ENCODE measurements at places on chromosomes 11 and 22. TPM values are rescaled to one million over a fixed set of nuclear protein-coding genes. Genes with fewer than 3 reads are reported as not detected.

GRCh38 chr11:113977701-113978100 is 2.8 kb downstream of the HTR3A start:
- no peaks in the 10 kb centered on the region for H3K36me3 ChIP-seq
- no peak overlapping the region for H3K27ac ChIP-seq

DNA sequence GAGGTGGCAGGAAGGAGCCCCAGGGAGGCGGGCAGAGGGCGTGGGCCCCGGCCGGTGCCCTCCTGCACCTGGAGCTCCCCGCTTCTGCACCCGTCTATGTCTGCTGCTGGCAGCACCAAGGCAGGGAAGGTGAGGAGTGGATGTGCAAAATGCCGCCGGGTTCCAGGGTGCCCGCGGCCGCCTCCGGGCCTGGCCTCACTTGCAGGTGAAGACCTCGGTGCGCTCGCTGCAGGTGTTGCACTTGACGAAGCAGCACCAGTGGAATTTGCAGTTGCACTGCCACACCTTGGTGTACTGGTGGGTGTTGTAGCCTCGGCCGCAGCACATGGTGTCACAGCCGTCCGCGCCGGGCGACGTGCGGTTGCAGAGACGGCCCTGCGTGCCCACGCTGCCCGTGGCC is 54.3 kb downstream of the WNT7B start:
- H3K4me1 ChIP-seq: peaks cover 21% of the 10 kb centered on the region
- no peak for DNase-seq
- no peak overlapping the region for H3K27ac ChIP-seq

DNA sequence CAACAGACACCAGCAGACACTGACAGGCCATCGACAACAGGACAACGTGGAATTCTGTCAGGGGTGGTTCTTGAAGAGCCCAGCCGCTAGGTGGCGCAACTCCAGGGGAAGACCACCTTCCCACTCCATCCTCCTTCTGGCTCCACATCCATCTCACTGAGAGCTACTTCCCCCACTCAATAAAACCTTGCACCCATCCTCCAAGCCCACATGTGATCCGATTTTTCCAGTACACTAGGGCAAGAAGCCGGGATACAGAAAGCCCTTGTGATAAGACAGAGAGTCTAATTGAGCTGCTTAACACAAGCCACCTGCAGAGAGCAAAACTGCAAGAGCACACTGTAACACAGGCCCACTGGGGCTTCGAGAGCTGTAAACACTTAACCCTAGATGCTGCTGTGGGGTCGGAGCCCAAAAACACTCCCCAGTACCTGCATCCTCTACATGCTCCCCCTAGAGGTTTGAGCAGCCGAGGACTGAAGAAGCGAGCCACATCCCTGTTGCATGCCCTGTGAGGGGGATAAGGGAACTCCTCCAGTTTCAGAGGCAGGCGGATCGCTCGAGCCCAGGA is 11.5 kb upstream of the RAB39A start:
- DNase-seq: peak; percentile 30
- H3K27me3 ChIP-seq: peaks cover 3% of the 10 kb centered on the region
- H3K4me3 ChIP-seq: no peak overlapping the region
- no peak overlapping the region for H3K27ac ChIP-seq
- H3K36me3 ChIP-seq: no peaks in the 10 kb centered on the region

DNA sequence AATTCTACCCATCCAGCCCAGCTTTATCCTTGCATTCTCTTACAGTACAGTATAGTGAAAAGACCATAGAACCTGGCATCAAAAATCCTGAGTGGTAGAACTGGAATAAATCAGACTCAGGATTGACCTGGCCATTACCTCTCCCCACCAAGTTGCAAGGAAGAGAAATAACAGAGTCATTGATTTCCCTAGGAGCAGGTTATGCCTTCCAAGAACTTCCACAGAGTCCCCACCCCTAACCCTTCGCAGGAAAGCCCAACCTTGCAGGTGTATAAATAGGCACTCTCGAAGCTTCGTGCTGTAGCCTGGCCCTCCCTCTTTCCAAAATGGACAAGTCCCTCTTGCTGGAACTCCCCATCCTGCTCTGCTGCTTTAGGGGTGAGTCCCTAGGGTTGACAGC is at the start of gene PATE1:
PATE1 (plus strand) TSS at position 301 of the 400 bp plus-strand sequence; CDS start at position 327, 26 bp downstream.
- no peaks in the 10 kb centered on the region for H3K36me3 ChIP-seq
- no peak within 1 kb of the TSS for H3K4me3 ChIP-seq
- no peaks in the 10 kb centered on the region for H3K27me3 ChIP-seq
- no peaks in the 10 kb centered on the region for H3K4me1 ChIP-seq
- no peak within 1 kb of the TSS for H3K27ac ChIP-seq

GRCh38 chr11:125063429-125064043 is 431 bp downstream of the SLC37A2 start:
- H3K27ac ChIP-seq: peak overlapping the region; percentile 83
- peak overlapping the region; percentile 61 for H3K4me3 ChIP-seq
- H3K27me3 ChIP-seq: peaks cover 3% of the 10 kb centered on the region

DNA sequence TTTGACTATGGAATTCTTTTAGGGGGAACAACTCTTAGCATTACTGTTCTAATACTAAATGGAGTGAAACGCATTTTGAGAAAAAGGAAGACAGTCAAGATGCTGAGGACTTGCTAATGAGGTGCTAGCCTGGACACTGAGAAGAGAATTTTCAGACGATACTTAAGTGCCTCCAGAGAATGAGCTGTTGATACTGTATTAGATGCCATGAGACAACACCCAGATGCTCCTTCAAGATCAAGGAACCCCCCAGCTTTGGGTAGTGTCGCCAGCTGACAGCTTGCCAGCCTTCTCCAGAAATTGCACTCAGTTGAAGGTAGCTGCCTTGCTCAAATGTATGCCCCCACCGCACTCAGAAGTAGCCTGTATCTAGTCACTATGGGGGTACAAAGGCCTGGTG is 52.5 kb upstream of the SLC36A4 start:
- H3K4me3 ChIP-seq: no peak overlapping the region
- H3K27me3 ChIP-seq: no peaks in the 10 kb centered on the region
- H3K4me1 ChIP-seq: no peaks in the 10 kb centered on the region

GRCh38 chr11:110856996-110857812 is 145.0 kb upstream of the ARHGAP20 start:
- H3K27ac ChIP-seq: peak overlapping the region; percentile 62
- peaks cover 25% of the 10 kb centered on the region for H3K4me1 ChIP-seq
- H3K4me3 ChIP-seq: no peak overlapping the region
- H3K36me3 ChIP-seq: no peaks in the 10 kb centered on the region
- H3K27me3 ChIP-seq: no peaks in the 10 kb centered on the region

- H3K36me3 ChIP-seq: peaks cover 6% of the 10 kb centered on the region
- peak; percentile 73 for DNase-seq
- no peaks in the 10 kb centered on the region for H3K27me3 ChIP-seq
- peak overlapping the region; percentile 88 for H3K27ac ChIP-seq
- H3K4me1 ChIP-seq: peaks cover 46% of the 10 kb centered on the region
Observed at GRCh38 chr11:103091064-103091800, 728 bp downstream of the DCUN1D5 start.

DNA sequence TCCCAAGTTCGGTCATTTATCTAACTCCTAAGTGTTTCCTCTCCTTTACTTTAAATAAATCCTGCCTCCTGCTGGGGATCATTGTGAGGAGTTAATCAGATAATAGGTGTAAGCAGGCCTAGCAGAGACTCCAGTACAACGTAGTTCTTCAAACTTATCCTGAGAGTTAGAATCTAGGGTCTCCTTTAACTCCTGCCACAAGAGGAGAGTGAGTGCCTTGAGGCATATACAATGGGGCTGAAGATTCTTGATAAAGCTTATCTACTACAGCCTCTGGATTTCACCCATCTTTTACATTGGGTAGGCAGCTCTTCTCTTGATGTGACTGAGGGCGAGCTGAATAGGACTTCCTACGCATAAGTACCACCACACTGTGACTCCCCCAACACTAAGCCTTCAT is 3.1 kb upstream of the GALNT18 start:
- no peak for DNase-seq
- no peak overlapping the region for H3K27ac ChIP-seq
- no peaks in the 10 kb centered on the region for H3K36me3 ChIP-seq
- H3K27me3 ChIP-seq: peaks cover 17% of the 10 kb centered on the region
- no peak overlapping the region for H3K4me3 ChIP-seq

DNA sequence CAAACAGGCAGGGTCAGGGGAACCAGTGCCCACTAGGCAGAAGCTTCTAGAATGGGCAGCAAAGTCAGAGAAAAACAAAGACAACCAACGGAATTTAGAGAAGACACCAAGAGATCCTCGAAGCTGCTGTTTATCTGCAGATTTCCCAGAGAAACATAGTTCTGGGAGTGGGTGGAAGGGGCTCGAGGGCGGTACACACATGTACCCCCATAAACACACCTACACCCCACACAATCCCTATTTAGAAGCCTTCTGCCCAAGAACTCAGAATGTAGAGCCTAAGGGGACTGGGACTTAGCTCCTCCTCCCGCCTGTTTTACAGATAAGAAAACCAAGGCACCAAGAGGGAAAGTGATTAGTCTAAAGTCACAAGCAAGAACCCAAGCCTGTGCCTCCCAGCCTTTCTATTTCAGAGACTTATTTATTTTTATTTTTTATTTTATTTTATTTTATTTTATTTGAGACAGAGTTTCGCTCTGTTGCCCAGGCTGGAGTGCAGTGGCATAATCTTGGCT is 6.4 kb downstream of the NPTXR start:
- no peaks in the 10 kb centered on the region for H3K36me3 ChIP-seq
- H3K27ac ChIP-seq: no peak overlapping the region
- no peaks in the 10 kb centered on the region for H3K4me1 ChIP-seq
- no peak overlapping the region for H3K4me3 ChIP-seq
- no peaks in the 10 kb centered on the region for H3K27me3 ChIP-seq
- no peak for DNase-seq

- DNase-seq: no peak
- peaks cover 12% of the 10 kb centered on the region for H3K4me1 ChIP-seq
- no peak overlapping the region for H3K27ac ChIP-seq
- no peaks in the 10 kb centered on the region for H3K36me3 ChIP-seq
Observed at GRCh38 chr22:19811211-19811621, 43.5 kb downstream of the GNB1L start.

DNA sequence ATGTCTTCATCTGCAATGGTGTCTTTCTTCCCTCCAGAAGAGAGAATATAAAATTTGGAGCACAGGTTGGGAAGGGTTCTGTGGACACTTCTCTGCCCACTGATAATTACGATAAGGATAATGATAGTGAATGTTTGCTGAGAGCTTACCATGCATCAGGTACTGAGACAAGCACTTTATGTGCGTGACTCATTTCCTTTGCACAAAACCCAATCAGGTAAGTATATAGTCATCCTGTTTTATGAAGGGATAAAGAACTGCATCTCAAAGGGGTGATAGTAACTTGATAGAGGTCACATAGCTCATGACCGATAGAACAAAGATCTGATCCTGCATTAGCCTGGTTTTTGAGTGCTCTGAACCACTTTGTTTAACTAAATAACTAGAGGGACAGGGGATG is 9.4 kb downstream of the DRD2 start:
- no peak for DNase-seq
- no peaks in the 10 kb centered on the region for H3K4me1 ChIP-seq
- H3K27ac ChIP-seq: no peak overlapping the region
- H3K27me3 ChIP-seq: no peaks in the 10 kb centered on the region
- no peak overlapping the region for H3K4me3 ChIP-seq
- H3K36me3 ChIP-seq: no peaks in the 10 kb centered on the region

DNA sequence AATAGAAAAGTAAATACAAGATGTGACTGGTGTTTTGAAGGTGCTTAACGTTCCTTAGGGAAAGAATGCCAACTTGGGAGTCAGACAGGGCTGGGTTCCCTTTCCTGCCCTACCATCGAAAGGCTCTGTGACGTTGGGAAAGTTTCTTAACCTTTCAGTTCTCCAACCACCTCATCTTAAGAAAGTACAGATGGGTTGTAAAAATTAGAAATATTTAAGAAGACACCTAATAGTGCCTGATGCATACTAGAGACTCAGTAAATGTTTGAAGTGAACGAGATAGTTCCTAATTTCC is 1.1 kb downstream of the GTPBP1 start:
- peaks cover 63% of the 10 kb centered on the region for H3K4me1 ChIP-seq
- H3K4me3 ChIP-seq: peak overlapping the region; percentile 84
- peaks cover 14% of the 10 kb centered on the region for H3K36me3 ChIP-seq

DNA sequence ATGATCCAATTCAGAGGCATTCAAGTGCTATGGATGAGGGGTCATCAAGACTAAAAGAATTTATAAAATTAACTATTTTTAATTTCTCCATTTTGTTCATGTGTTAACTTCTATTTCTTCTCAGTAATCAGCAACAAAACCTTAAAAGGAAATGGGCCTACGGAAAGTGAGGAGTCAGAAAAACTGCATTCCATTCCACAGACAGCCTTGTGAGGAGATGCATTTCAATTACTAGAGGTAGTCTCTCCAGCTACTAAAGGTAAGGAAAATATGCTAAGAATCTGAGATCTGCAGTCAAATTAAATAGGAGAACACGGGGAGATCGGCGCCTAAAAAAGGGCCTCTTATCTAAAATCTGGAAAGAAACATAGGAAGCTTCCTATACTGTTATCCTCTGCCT is 661.7 kb downstream of the DLG2 start:
- H3K27ac ChIP-seq: no peak overlapping the region

Gene MMP8
- total RNA-seq: not detected

Gene CCDC34
- total RNA-seq: not detected

Gene CENPM
- not detected for total RNA-seq

Gene TSSK2
- total RNA-seq: not detected

Gene SNRPD3
- total RNA-seq: 153 TPM

Gene STK33
- 10.9 TPM for total RNA-seq

Gene MMP1
- total RNA-seq: not detected

Gene EHF
- 116 TPM for total RNA-seq

Gene CCDC89
- 0.58 TPM for total RNA-seq

Gene SLC15A3
- total RNA-seq: 9.1 TPM

Measured in stomach (tissue), 19 donors.